ENCODE measurements at places on chromosomes 5 and 9. TPM values are rescaled to one million over a fixed set of nuclear protein-coding genes. Genes with fewer than 3 reads are reported as not detected.

- no peak for DNase-seq
Observed at GRCh38 chr5:114255260-114255659, 106.6 kb upstream of the KCNN2 start.

- DNase-seq: no peak
Observed at GRCh38 chr9:110573305-110573704, 6.2 kb downstream of the SVEP1 start.

DNA sequence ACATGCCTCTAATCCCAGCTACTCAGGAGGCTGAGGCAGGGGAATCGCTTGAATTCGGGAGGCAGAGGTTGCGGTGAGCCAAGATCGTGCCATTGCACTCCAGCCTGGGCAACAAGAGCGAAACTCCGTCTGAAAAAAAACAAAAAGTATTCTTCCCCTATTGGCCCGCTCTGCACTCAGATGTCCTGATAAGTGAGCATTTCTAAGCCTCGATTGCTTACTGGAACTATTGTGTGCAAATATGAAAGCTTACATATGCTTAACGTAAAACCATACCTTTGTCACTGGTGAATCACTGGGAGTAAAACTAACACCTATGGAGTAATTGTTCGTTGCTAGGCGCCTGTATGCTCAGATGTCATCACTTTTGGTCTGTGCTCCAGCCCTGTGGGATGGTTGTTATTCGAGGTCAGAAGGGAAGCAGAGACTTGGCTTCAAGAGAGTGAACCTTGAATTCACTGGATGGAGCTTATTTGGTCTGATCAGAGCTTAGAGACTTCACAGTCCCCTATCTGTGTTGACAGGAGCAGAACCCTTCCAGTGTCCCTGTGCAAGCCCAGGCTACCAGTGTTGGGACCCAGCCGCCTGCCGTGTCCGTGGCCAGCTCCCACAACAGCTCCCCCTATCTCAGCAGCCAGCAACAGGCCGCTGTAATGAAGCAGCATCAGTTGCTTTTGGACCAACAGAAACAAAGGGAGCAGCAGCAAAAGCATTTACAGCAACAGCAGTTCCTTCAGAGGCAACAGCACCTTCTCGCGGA lies 25.3 kb upstream of the LTC4S start:
- DNase-seq: no peak

DNA sequence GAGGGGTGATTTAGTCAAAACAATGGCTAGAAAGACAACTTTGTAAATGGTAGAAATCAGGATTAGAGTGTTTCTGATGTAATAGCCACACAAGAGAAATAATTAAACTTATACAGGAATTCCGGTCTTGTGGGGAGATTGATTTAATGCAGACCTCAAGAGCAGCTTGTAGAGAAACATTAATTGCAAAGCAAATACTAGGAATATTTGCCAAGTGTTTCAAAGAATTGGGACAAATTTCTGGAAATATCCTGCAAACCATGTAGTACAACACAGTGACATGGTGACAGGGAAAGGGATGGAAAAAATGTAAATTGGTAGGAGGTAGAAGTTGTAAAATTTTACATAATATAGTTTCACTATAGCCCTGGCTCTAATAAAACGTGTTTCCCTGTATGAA lies 28.9 kb downstream of the NLN start:
- DNase-seq: no peak

DNA sequence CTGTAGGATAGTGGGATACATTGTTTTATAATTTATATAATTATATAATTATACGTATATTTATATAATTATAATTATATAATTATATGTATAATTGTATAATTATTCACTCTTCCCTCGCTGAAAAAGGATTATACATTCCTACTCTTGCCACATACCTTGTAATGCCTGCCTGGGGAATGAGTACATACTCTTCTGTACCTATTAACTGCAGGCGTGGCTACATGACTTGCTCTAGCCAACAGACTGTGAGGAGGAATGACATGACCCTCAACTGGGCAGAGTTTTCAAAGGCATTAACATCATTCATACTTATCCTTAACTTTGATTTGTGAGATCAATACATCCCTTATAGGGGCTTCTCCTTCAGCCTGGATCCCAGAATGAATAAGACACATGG lies 19.1 kb downstream of the ERMP1 start:
- no peak for DNase-seq

GRCh38 chr5:176533894-176534611 lies 3.1 kb downstream of the RNF44 start:
- DNase-seq: peak; percentile 44

GRCh38 chr9:13993632-13994185 lies 320.2 kb downstream of the NFIB start:
- no peak for DNase-seq

GRCh38 chr9:71079451-71079850 lies 42.0 kb downstream of the TRPM3 start:
- peak; percentile 42 for DNase-seq

Gene LCP2
- not detected for total RNA-seq

Gene NEUROG1
- total RNA-seq: not detected

Gene PCDHA7
- 0.18 TPM for total RNA-seq

Data from fibroblast of the aortic adventitia (primary cell).